ENCODE measurements at places on chromosomes 13 and 19.

DNA sequence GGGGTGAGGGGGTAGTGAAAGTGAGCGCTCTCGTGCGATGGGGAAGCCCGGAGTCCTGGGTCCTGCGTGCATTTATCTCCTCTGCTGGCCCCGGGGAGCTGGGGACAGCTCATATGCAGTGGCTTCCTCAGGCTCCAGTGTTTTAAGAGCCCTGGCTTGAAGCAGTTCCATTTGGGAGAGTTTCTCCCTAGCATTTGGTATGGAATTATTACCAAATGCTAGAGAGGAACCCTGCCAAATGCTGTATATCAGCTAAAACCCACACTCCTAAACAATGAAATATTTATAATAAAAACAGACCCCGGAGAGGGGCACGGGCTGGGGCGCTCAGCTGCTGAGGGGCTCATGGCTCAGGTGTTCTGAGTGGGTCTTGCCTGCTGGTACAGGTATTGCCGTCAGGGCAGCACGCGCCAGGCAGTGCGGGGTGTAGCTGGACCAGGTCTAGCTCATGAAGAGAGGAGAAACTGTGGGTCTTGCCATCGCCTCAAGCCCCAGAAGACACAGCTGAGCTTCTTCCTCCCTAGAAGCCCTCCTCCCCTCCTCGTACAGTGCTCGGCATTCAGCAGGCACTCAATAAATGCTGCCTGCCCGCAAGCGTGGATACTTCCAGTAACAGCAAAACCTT, 163.6 kb upstream of the ZNF536 start:
- DNase-seq, result no peak

- no peak for DNase-seq
Observed at GRCh38 chr13:52974711-52975110, 53.9 kb upstream of the OLFM4 start.

- no peak for DNase-seq
Observed at GRCh38 chr19:17658666-17659065, 29.5 kb downstream of the UNC13A start.

DNA sequence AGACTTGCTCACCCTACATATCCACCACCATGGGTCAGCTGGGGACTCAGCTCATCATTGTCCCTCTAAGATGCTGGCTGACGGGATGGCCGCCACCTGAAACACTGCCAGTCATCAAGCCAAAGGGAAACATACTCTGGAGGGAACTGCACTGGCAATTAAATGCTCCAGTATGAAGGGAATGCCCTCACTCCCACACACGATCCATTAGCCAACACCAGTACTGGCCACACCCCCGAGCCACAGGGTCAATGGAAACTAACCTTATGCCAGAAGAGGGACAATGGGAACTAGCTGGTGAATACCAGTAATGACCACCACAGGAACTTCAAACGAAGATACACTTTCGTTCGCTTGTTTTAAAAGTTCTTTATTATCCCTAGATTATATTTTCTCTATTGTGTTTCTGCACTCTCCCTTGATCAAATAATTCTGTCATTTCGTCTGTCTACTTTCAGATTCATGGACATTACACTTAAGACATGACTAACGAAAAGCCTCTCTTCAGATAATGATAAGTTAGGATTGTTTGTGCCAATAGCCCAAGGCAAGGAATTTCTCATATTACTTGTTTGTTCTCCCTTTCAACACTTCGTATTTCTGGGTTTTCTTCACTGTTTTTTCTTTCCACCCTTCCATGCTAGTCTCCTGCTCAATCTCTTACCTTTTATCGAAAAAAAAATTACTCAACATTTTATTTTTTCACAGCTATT, 1.7 kb upstream of the ZNF507 start:
- no peak for DNase-seq

DNA sequence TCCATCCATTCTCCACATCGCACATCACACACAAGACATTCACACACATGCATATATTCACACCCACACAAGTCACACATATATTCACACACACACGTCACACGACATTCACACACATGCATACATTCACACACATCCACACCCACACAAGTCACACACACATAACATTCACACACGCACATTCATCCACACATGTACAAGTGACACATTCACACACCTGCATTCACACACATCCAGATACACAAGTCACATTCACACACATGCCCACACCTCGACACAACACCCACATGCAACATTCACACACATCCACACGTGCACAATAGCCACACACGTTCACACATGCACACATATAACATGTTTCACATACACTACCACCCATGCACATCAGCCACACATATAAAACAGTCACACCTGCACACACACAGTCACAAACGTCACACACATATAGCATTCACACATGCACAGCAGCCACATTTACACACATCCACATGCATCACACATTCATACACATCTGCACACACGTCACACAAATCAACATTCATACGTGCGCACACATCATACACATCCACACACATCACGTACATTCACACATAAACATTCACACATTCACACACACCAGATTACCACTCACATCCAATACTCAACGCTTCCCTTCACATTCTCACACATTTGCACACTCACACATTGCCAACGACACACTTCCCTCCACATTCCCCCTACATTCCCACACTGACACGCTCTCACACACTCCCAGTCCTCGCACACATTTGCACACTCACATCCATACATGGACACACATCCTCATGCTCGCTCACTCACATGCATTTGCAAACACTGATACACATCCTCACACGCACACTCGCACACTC, 41.0 kb downstream of the ANKRD10 start:
- DNase-seq, result no peak

- DNase-seq, result no peak
Observed at GRCh38 chr13:76454991-76455390, 431.2 kb downstream of the KCTD12 start.

GRCh38 chr13:74683411-74683810, 549.2 kb upstream of the KLF12 start:
- DNase-seq, result no peak

GRCh38 chr19:19661675-19662251, 1.7 kb downstream of the ATP13A1 start:
- peak; percentile 78 for DNase-seq

DNA sequence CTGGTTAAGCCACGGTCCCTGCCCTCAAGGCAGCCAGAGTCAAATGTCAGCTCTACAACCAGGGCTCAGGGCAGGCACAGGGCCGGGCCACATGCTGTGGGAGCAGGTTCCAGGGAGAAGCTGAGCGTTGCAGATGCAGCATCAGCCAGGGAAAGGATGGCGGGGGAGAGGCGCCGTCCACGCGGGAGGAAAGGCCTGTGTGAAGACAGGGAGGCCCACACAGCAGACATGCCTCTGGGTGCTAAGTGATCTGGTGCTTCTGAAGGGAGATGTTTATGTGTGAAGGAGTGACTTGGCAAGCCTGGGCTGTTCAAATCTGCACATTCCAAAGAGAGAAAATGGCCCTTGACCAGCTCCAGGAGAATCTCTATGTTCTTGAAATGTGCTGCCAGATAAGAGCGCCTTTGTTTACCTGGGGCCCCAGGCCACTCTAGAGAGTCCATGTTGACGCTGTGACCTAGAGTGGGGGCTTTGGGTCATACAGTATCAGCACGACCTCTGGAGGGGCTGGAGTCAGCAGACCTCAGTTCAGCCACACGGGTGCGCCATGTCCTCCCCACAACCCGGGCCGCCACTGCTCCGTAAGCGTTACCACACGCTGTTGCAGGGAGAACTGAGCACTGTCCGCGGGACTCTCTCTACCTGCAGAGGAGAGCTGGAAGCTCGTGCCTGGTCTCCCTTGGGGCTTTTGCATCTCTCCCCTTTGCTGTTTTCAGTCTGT, 15.9 kb upstream of the ATF5 start:
- DNase-seq, result no peak

DNA sequence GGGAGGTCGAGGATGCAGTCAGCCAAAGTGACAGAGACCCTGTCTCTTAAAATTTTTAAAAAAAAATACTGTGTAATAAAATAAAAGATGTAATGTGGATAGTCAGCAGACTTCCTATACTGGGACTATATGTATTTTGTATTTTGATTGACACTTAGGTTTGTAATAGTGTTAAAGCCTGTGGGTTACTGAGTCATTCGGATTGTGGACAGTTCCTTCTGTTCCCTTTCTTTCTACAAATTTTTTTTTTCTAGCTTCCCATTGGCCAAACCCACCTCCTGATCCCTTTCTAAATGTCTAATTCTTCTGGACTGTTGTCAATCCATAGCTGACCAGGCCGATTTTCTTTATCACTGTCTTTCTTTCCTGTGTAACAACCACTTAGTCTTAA, 108.0 kb downstream of the DNAJC3 start:
- DNase-seq, result no peak

GRCh38 chr19:48513289-48514122, 1.9 kb upstream of the LMTK3 start:
- DNase-seq, result peak; percentile 59

DNA sequence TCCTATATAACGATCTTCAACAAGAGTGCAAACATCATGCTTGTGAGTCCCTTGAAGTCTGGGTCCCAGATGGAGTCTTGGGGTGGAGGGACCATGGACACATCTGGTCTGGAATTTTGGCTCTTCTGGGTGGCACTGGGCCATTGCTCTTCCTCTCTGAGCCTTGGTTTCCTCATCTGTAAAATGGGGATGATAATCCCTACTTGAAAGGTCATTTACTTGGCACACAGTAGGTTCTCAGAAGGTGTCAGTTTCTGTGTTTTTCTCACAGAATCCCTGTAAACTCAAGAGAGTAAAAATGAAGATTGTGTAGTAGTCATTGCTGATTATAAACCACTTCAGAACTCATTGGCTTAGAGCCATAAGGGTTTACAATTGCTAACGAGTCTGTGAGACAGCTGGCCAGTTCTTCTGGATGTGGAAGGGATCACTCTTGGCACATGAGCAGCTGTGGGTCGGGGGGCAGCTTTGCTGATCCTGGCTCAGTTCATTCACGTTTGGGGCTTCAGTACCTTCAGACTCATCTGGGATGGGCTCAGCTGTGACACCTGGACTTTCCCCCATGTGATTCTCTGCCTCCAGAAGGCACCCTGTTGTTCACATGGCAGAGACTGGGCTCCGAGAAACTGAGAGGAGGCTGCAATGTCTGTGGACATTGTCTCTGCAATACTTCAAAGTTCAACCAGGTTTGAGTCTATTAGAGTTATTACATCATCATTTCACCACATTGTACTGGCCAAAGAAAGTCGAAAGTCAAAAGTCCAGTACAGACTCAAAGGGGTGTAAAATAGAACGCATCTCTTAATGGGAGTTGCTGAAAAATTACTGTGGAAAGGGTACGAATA, 7.8 kb downstream of the CYP4F12 start:
- no peak for DNase-seq

- no peak for DNase-seq
Observed at GRCh38 chr19:42831221-42832019, 48.1 kb downstream of the PSG1 start.

- peak; percentile 68 for DNase-seq
Observed at GRCh38 chr19:45424191-45425058, 708 bp upstream of the ERCC1 start.

DNA sequence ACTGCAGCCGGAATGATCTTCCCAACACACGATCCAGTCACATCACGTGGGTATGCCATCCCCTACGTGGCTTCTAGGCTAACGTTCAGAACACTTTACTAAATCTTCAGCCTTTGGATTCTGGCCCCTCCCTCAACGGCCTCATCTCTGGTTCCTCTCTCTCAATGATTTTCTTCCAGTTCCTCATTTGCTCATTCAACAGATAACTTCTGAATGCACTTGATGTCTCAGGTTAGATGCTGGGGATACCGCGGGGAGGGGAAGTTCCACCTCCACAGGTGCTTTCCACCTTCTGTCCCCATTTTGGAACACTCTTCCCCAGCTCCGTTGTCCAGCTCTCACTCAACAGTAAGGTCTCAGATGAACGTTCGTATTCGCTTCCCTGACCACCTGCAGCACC, 66.1 kb downstream of the ATP7B start:
- peak; percentile 22 for DNase-seq

DNA sequence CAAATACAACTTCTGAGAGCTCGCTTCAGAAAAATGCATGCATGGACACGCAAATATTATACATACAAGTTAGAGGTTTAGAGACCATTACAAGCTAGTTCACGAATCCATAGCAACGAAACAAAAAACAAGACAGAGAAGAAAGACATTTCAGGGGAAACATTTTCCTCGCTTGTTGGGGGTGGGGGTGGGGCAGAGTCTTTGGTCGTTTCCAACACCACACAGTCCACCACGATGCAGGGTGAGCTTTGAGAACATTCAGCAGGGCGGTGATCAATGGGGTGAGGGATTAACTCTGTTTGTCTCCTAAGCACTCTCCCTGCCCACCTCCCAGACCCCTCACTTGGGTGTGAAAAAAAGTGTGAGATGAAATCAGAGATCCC, 651 bp downstream of the OXGR1 start:
- DNase-seq, result no peak

- no peak for DNase-seq
Observed at GRCh38 chr13:23867027-23867491, 22.1 kb downstream of the MIPEP start.

DNA sequence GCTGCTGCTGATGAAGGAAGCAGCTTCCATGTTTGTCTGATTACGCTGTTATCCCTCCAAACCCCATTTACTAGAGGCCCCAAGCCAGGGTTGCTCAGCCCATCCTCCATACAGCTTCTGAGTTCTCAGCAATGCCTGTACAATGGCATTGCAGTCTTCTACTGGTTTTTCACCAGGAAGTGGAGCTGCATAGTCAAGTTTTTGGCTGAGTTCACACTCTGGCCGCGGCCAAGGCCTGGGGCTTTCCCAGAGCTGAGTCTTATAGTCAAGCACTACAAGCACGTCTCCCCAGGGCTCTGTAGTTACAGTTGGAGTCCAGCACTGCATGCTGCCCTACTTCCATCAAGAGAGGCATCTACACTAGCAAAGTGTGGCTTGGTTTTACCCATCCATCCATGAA, 182.5 kb downstream of the POU4F1 start:
- DNase-seq, result peak; percentile 19

GRCh38 chr13:96707146-96707545, 287.1 kb downstream of the OXGR1 start:
- no peak for DNase-seq

- peak; percentile 34 for DNase-seq
Observed at GRCh38 chr13:27977476-27978300, 8.6 kb upstream of the CDX2 start.

- DNase-seq, result no peak
Observed at GRCh38 chr13:58583966-58584365, 952.4 kb downstream of the PCDH17 start.

GRCh38 chr19:44003461-44004009, 778 bp downstream of the ZNF230 start:
- DNase-seq, result peak; percentile 44

GRCh38 chr19:45668342-45668871, 386 bp downstream of the GIPR start:
- DNase-seq, result no peak
